ENCODE measurements at places on chromosomes 7 and 10.
A peak's percentile ranks its signal among the peaks of the same experiment; 100 is the strongest.

DNA sequence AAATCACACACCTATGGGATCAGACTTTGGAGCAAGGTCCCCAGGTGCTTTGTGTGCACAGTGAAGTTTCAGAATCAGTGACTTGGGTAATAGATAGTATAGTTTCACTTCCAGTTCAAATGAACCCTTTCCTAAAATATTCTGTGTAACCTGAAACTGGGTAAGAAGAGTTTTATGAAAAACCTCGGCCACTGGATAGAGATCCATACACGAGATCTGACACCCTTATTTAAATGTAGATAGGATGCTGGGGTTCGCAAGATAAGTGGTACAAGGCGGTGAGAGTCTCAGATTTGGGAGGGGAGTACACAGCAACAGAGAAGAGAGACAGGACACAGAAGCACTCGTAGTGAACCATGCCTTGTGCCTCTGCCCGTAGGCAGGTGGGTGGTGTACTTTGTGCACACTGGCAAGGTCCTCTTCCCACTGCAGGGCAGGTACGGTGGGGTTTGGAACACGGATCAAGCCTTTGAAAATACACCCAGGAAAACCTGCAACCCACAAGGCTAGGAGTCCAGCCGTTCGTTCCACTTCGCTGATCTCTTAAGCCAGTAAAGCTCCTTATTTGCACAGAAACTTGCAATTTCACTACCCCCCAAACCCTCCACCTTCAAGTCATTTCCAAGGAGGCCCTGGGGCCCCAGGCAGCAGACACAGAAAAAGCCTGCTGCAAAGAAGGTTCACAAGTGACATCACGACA lies 162.8 kb downstream of the USP6NL start:
- no peak for DNase-seq

DNA sequence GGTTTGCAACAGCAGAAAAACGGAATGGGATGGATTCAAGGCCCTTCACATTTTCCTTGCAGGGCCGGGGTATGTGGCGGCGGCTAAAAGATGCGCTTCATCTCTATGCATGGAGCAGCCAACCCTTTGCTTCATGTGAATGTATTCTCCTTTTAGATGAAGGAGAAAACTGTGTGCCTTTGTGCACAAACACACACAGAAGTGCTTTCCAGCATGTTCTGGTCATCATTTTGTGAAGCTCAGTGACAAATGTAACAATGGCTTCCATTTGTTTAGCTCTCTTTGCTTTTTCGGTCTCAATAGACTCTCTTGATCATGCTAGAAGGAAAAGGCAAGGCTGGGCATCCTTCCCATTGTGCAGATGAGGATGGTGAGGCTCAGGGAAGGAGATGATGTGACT lies 161.7 kb upstream of the MKI67 start:
- no peak for DNase-seq

GRCh38 chr10:95480901-95481491 lies 80.2 kb downstream of the SORBS1 start:
- DNase-seq, result no peak

DNA sequence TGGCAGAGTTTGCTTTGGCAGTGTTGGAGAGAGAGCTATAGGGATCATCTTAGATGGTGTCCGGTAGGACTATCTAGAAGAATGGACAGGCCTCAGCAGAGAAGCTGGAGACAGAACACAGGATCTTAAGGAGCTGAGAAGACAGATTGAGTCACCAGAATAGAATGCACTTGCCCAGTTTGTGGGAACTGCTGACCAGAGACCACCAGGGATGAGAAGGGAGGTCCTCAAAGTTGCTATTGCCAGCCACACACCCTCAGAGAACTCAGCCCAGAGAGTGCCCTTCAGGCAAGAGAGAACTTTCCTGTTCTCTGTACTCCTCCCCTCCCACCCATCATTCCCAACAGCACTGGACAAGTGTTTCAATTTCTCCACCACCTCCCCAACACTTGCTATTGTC lies 25.3 kb upstream of the GALNT11 start:
- DNase-seq, result no peak

DNA sequence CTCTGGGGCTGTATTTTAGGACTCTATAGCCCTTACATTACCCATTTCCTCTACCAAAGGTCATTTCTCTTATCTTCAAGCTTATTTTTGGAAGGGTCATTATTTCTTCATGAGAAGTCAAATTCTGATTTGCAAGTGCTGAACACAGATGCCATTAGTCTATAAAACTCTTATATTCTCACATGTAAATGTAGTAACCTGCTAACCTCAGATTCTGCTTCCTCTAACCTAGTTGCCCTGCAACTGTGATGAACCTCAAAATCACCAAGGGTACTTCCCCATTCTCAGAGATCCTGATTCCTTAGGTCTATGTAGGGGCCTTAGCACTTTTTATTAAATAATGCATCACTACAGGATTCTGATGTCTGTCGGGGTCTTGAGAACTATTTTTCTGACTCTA lies 6.3 kb downstream of the FAS start:
- no peak for DNase-seq

GRCh38 chr7:50308203-50308531 lies 3.7 kb downstream of the IKZF1 start:
- DNase-seq, result no peak

- DNase-seq, result no peak
These were observed 58.4 kb upstream of the MACROH2A2 start for GRCh38 chr10:69994262-69994661.

- peak; percentile 74 for DNase-seq
These were observed 26.9 kb upstream of the TRIM56 start for GRCh38 chr7:101058355-101058754.

DNA sequence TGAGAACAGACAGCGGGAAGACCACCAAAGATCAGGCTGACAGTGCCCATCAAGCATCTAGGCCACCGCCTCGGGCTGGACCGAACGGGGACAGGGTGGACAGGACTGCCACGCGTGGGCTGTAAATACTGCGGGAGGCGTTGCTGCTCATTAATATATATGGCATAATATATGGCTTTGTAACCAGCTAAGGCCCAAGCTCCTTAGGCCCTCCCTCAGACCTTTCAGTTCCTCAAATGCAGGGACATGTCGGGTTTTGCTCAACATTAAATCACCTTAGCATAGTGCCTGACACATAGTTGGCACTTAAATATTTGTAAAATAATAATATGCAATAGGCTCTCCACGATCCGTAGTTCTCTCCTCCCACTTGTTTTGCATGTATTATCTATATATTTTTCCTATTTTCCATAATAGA lies 402 bp upstream of the TMEM168 start:
- DNase-seq, result no peak

DNA sequence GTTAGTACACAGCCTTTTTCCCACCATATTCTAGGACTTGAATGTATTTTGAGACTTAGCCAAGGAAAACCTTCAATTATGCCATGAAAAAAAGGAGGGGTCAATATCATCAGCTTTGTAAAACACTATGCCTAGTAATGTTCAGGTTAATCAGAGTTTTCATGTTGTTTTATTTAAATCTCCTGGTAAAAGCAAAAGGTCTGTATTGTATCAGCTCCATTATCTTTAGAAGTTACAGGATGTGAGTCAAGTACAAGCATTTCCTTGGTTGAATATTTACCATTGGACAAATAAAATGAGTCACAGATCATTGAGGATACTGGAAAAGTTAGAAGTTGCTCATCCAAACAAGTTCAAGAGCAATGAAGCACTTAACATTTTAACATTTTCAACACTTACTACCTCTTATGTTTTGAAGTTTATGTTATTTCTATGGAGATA lies 89.9 kb upstream of the CAPZA2 start:
- DNase-seq, result no peak

GRCh38 chr10:115727129-115727528 lies 545.9 kb downstream of the GFRA1 start:
- no peak for DNase-seq

DNA sequence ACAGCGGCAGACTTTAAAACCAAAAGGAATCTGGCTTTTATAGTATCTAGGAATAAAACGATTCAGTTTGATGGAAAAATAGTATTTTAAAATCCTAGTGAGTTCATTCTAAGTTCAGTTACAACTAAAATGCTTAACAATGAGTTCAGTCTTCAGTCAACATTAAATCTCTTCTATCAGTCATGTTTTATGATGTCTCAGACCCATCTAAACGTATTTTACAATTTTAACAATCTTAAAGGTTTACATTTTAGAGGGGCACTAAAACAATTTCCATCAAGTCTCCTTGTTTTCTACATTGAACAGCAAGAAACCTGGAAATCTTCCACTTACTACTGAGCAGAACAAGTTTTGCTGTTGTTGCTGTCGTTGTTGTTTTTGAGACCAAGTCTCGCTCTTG lies 10.0 kb downstream of the SVOPL start:
- DNase-seq, result no peak

DNA sequence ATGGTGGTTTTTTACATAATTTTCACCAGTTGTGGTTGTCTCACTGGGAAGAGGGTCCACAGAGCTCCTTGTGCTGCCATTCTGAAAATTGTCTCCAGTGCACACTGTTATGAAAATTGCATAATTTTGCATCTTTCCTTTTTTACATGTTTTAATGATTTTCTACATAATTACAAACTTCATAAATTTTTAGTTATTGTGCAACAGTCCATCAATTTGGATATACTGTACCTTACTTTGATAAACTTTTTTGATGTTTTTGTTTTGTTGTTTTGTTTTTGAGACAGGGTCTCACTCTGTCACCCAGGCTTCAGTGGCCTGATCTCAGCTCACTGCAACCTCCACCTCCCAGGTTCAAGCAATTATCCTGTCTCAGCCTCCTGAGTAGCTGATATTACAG lies 70.6 kb upstream of the AUTS2 start:
- DNase-seq, result no peak

GRCh38 chr7:156113731-156114130 lies 301.5 kb upstream of the SHH start:
- DNase-seq, result no peak

GRCh38 chr10:33015761-33016547 lies 57.9 kb upstream of the ITGB1 start:
- DNase-seq, result no peak

- no peak for DNase-seq
These were observed 596.5 kb downstream of the NXPH1 start for GRCh38 chr7:9029681-9030530.

DNA sequence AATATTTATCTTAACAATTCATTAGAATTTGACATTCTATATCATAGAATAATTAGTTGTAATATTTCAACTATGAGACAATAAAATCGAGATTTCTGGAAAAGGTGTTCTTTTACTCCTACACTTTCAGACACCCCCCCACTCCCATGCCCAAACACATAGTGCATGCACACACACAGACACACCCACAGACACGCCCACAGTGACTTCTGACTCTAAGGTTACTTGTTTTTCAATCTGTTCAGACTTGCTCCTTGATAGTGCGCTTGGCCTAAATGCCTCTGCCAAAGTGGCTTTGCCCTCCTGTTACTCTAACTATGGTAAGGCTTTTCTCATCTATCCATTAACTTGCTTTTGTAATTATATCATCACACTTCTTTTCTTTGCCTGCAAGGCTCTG lies 144.0 kb upstream of the PPP1R3A start:
- DNase-seq, result no peak

DNA sequence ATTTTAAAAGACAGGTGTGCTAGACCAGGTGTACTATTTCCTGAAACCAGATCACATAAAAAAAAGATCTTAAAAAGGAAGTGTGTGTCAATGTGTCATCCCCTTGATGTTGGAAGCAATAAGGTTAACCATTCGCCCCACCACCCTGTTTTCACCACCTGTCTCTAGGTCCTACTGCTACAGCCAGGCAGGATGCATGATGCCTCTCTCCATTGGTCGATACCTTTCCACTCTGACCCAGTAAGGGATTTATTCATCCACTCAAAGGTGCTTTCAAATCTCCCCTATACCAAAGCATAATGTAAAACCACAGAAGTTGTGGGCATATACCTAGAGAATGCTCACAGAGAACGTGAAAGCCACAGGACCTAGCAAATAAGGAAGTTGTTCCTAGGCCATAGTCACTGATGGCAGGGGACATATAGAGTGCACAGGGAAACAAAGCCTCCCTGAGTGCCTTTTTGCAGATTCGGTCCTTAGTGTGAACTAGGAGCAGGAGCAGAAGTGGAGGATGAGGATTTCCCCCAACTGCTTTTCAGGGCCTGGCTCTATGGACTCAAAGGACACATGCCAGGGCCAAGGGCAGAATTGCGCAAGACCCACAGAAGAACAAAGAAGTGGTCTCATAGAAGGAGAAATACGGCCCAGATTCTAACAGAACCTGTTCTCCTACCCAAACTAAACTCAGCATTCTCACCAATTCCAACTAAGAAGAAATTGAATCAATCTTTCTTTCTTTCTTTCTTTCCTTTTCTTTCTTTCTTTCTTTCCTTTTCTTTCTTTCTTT lies 631.5 kb upstream of the NRP1 start:
- no peak for DNase-seq

DNA sequence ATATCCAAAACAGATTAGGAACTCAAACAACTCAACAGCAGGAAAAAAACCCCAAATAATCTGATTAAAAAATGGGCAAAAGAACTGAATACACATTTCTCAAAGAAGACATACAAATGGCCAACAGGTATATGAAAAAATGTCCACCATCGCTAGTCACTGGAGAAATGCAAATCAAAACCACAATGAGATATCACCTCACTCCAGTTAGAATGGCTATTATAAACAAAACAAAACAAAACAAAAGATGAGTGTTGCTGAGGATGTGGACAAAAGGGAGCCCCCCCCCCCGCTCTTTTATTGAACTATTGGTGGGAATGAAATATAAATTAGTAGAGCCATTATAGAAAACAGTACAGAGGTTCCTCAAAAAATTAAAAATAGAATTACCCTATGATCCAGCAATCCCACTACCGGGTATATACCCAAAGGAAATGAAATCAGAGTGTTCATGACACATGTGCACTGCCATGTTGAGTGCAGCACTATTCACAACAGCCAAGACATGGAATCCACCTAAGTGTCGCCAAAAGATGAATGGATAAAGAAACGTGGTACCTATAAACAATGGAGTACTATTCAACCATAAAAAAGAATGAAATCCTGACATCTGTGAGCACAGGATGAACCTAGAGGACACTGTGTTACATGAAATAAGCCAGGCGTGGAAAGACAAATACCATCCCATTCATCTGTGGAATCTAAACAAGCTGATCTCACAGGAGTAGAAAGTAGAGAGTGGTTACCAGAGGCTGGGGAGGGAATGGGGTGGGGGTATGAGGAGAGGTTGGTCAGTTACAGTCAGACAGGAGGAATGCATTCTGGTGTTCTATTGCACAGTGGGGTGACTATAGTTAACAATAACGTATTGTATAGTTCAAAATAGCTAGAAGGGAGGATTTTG lies 78.1 kb upstream of the RHEB start:
- DNase-seq, result no peak
